T1000 (cell line): ENCODE measurements at places on chromosomes 13 and 19.

- no peak for DNase-seq
These were observed 12.2 kb upstream of the CACNG6 start for GRCh38 chr19:53978975-53979801.

GRCh38 chr13:93227280-93227877 is 772 bp downstream of the GPC6 start:
- DNase-seq = peak; percentile 61

GRCh38 chr13:42660333-42660965 is 86.5 kb downstream of the TNFSF11 start:
- DNase-seq = no peak

- no peak for DNase-seq
These were observed 3.5 kb downstream of the LGALS7B start for GRCh38 chr19:38792250-38793111.
